ENCODE measurements at places on chromosomes 3 and 15. TPM values are rescaled to one million over a fixed set of nuclear protein-coding genes. Genes with fewer than 3 reads are reported as not detected.
A peak's percentile ranks its signal among the peaks of the same experiment; 100 is the strongest.

GRCh38 chr15:70121624-70122302 is 24.0 kb upstream of the TLE3 start:
- peak; percentile 97 for DNase-seq

DNA sequence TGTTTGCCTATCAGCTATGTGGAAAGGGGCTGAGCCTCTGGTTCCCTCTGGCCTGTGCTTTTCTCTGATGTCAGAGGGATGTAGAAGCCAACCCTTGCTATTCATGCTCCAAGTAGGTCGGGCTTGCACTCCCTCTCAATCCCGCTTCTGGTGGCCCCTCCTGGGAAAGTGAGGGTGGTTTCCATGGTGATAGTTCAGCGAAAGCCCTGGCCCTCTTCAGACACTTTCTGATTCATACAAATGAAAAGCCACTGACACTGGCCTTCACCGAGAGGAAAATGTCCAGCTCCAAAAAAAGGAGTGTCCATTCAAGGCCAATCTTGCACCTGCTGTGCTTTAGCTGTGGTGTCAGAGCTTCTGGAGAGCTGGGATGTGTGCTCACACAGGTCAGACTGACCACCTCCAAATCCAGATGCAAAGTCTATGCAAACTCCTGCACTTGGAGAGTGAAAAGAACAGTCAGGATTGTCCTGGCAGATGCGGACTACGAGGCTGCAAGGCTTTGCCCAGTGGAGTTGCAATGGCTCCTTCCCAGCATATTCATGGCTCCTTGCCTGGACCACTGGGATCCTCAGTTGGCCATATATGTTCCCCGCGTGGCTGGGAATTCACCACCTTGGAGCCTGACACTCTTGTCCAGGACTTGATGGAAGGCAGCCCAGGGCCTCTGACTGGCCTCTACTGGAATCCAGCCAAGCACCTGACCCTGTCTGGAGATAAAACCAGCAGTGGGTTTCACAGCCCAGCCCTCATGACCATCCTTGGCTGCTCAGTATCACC is 96.6 kb downstream of the CEMIP start:
- DNase-seq: peak; percentile 30

DNA sequence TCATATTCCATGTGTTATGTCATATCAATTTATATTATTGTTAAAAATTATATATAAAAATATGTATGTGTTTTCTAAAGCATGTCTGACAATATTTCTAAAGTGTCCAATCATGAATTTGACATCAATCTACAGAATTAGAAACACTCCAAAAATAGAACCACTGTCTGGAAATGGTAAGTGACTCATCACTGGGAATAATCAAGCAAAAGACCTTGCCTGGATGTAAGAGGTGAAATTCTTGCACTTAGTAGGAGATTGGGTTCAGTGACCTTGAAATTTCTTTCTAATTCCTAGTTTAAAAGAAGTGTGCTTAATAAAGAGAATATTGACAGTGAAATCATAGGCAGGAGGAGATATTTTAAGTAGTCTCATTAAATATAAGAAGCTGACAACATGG is 188.8 kb downstream of the ZNF385D start:
- peak; percentile 51 for DNase-seq

DNA sequence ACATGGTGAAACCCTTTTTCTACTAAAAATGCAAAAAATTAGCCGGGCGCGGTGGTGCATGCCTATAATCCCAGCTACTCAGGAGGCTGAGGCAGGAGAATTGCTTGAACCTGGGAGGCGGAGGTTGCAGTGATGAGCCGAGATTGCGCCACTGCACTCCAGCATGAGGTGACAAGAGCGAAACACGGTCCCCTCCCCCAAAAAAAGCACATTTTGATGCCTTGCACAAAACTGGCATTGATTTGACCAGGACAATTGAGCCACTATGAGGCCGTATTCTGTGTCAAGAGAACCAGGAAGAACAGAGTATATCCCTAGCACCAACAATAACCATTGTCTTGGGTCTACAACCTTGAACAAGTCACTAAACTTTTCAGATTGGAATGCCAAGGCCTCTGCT is 50.6 kb downstream of the SH3BP5 start:
- DNase-seq: no peak

DNA sequence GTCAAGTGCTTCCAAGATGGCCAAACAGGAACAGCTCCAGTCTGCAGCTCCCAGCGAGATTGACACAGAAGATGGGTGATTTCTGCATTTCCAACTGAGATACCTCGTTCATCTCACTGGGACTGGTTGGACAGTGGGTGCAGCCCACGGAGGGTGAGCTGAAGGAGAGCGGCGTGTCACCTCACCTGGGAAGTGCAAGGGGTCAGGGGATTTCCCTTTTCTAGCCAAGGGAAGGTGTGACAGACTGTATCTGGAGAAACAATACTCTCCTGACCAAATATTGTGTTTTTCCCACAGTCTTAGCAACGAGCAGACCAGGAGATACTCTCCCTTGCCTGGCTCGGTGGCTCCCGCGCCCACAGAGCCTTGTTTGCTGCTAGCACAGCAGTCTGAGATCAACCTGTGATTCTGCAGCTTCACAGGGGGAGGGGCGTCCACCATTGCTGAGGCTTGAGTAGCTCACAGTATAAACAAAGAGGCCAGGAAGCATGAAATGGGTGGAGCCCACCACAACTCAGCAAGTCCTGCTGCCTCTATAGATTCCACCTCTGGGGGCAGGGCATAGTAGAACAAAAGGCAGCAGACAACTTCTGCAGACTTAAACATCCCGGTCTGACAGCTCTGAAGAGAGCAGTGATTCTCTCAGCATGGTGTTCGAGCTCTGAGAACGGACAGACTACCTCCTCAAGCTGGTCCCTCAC is 293.5 kb upstream of the SUCLG2 start:
- DNase-seq: no peak

- DNase-seq: peak; percentile 40
Observed at GRCh38 chr3:169308654-169309250, 354.8 kb downstream of the MECOM start.

DUOX1 gene
- 0.26 TPM for total RNA-seq

SLC12A1 gene
- not detected for total RNA-seq

ARHGEF26 gene
- total RNA-seq: 1.7 TPM

XCR1 gene
- not detected for total RNA-seq
